ENCODE measurements at places on chromosomes 6 and 20. TPM values are rescaled to one million over a fixed set of nuclear protein-coding genes. Genes with fewer than 3 reads are reported as not detected.

GRCh38 chr6:149174962-149175361 is 142.6 kb upstream of the TAB2 start:
- no peak for DNase-seq

GRCh38 chr6:39225946-39226437 is 3.3 kb downstream of the KCNK5 start:
- DNase-seq = no peak

- no peak for DNase-seq
Observed at GRCh38 chr20:38515631-38516030, 43.0 kb downstream of the RALGAPB start.

The OPN5 gene
- total RNA-seq = not detected

The DNMT3B gene
- total RNA-seq = 2.3 TPM

- no peak for DNase-seq
Observed at GRCh38 chr6:134910593-134910935, 39.3 kb downstream of the ALDH8A1 start.

DNA sequence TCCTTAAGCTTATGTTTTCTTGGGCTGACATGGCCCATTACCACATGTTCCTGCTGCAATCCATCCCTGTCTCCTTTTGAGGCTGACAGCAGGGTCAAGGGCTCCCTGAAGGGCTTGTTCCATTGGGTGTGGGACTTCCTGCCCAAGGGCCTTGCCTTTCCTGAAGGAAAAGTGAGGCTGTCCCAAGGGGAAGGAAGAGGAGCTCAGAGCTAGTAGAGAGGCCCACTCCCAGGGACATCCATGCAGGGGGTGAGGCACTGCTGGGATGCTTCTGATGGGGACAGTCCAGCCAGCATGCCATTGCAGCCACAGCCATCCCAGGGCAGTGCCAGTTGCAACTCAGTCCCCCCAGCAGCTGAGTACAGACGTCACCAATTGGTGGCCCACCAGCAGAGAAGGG is 138.4 kb upstream of the FOXA2 start:
- DNase-seq = no peak

DNA sequence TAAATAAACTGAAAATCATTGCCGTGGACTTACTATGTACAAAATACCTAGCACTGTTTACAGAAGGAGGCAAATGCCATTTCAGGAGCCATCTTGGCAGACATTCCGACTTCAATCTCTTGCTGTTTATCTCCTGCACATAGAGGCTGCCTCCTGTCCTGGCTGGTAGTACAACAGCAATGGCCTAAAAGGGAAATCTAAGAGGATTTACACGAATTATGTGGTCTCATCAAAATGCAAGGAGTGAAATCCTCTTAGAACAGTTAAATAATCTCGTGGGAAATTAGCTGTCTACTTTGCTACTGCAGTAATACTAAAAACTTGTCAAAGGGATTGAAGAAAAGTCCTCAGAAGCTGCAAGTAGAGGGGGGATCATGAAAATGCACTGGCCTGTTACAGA is 82.2 kb upstream of the SLC2A12 start:
- DNase-seq = no peak

The TCF15 gene
- total RNA-seq = not detected

DNA sequence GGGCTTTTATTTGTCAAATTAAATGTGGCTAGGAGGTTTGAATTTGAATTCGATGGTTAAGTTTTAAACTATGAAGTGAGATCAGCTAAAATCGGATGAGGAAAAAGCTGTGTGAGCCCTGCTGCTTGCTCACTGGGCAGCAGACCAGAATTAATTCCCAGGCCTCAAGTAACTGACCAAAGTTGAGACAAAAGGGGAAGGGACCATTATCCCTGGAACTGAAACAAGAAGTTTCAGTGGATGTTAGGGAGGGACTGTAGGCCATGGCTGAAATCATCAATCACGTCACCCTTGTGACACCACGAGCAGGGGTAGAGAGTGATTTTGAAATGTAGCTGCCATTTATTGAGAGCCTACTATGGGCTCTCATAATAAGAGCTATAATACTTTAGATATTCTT is 7.0 kb upstream of the PRSS35 start:
- no peak for DNase-seq

- DNase-seq = no peak
Observed at GRCh38 chr20:35344354-35344837, 52.2 kb upstream of the FAM83C start.

DNA sequence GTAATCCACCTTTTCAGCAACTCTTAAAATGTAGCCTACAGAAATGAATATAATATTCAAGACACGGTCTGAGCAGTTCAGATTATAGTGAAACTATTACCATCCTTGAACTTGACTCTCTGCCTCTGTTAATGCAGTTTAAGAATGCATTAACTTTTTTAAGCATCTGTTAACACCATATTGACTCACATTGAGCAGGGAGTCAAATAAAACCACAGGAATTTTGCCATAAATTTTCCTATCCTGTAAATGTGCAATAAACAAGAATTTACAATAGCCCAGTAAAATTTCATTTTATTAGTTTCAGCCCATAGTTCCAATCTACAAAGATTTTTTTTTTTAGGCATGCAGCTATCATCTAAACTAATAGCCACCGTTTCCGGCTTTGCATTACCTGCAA is 239.2 kb upstream of the DEFB112 start:
- no peak for DNase-seq

DNA sequence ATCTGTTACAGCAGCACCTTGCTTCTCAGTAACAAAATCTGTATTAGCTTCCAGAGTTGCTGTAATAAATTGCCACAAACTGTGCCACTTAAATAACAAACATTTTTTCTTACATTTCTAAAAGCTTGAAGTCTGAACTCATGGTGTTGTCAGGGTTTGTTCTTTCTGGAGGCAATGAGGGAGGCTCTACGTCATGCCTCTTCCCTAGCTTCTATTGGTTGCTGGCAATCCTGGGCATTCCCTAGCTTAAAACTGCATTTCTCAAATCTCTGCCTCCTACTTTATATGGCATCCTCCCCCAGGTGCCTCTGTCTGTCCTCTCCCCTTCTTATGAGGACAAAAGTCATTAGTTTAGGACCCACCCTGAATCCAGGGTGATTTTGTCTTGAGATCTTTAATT is 41.6 kb upstream of the TMEM244 start:
- DNase-seq = no peak

DNA sequence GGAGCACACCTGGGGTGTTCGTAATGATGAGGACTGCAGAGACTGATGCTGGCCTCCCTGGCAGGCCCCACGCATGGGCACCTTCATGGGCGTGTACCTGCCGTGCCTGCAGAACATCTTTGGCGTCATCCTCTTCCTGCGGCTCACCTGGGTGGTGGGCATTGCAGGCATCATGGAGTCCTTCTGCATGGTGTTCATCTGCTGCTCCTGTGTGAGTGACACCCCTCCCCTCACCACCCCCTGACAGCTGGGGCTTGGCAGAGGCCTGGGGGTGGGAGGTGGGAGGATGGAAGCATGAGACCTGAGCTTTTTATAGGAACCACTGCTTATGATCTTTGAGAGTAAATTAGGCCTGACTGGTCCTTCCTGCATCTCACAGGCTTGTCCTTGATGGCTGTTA is 6.7 kb downstream of the SLC12A5 start:
- DNase-seq = no peak

DNA sequence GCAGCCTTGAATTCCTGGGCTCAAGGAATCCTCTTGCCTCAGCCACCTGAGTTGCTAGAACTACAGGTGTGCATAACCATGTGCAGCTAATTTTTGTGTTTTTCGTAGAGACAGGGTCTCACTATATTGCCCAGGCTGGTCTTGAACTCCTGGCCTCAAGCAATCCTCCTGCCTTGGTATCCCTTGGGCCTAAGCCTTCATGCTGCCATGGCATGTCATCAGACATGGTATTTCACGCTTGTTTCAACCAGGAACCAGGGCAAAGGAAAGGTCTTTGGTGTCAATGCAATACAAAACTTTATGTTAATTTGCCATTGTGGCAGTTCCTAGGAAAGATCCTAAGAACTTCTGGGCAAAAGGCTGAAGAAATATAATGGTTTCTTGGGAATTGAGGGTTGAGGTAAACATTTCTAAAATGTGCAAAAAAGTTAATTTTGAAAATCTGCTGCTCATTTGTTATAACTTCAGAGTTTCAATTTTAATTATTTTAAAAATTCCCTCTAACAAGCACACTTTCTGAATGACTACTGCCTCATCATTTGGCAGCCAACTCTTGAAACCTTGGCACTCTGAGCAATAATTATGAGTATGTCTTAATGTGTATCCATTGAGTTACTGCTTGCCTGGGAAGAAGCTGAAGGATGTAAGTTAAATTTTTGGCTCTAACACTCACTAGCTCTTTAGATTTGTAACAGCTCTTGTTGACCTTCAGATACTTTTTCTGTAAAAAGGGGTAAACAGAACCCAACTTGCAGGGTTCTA is 154.1 kb downstream of the GJA10 start:
- no peak for DNase-seq

DNA sequence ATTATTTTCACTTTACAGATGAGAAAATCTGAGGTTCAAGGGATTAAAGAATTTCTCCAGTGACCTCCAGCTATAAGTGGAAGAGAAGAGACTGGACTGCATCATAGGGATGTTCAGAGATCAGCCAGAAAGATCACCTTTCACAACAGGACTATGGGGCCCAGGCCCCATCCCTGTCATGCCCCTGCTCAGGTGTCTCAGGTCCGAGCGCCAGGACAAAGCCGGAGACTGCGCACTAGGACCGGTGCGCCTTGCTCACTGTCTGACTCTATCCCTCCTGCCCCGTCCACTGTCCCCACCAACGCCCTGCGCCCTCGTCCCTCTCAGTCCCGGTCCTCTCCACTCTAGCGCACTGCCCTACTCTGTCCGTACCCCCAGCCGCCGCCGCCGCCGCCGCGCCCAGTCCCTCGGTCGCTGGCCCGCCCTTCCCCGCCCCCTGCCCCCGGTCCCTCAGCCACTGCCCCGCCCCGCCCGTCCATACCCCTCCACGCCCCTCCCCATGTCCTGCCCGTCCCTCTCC is 521 bp upstream of the RAD21L1 start:
- no peak for DNase-seq

- no peak for DNase-seq
Observed at GRCh38 chr6:37669887-37670437, 27.7 kb downstream of the MDGA1 start.

The DEFB113 gene
- not detected for total RNA-seq

DNA sequence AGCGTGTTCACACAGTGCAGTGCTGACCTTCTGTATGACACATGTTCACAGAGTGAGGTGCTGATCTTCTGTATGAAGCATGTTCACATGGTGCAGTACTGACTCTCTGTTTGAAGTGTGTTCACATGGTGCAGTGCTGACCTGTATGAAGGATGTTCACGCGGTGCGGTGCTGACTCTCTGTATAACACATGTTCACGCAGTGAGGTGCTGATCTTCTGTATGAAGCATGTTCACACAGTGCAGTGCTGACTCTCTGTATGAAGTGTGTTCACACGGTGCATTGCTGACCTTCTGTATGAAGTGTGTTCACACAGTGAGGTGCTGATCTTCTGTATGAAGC is 10.8 kb upstream of the SERPINB1 start:
- DNase-seq = no peak

DNA sequence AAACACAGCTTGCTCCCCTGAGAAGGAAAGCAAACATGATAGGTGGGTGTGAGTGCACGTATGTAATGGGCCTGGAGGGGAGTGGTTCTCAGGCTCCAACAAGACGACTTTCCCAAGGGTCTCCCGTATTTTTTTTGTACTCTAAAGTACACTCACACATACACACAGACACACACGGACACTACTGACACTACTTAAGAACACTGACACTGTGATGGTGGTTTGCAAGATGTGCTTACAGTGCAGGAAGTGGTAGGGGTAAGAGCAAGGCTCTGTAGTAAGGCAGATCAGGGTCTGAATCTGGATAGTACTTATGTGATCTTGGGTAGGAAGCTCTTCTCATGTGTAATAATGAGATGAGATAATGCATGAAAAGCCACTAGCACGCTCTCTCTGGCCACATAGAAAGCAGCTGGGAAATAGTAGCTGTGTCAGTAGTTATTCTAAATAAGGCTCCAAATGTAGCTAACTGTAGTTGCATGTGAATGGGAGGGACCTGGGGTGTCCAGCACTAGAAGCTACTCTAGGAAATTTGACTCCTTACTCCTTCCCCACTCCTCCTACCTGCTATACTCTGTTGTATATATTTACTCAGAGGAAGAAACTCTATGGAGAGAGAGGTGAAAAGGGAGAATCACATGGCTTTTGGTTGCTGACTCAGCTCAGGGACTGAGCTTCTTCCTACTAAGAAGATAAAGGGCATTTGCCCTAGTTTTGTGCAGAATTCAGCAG is 8.4 kb upstream of the ZBTB24 start:
- DNase-seq = no peak

DNA sequence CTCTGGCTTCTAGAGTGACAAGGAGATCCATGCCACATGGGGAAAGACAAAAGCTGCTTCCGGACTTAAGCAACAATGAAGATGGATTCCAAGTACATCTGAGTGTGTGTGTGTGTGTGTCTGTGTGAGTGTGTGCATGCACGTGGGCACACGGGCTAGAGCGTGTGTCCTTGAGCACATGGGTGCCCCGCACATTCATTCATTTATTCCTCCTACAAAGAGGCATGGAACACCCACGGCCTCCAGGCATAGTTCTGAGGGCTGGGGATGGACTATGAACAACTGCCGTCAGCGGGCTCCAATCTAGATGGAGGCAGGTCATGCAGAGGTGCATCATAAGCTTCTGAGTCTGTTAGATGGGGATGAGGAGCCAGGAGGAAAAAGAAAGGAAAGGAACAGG is 49.1 kb downstream of the GRM4 start:
- no peak for DNase-seq

GRCh38 chr6:52124126-52125121 is 37.0 kb upstream of the PKHD1 start:
- DNase-seq = no peak

- no peak for DNase-seq
Observed at GRCh38 chr6:67722861-67723261, 912.2 kb upstream of the ADGRB3 start.

- peak; percentile 66 for DNase-seq
Observed at GRCh38 chr6:90068264-90068663, 174.0 kb downstream of the GJA10 start.

The GSTA4 gene
- 25.3 TPM for total RNA-seq

GRCh38 chr6:13485923-13486562 is 1.4 kb downstream of the GFOD1 start:
- DNase-seq = peak; percentile 53

The DSP gene
- 2.0 TPM for total RNA-seq

- DNase-seq = no peak
Observed at GRCh38 chr6:11710311-11710761, 68.3 kb downstream of the ADTRP start.

GRCh38 chr20:10927936-10928840 is 254.4 kb upstream of the JAG1 start:
- no peak for DNase-seq

Measured in SK-MEL-5 (cell line).